ENCODE measurements at places on chromosomes 4 and X. TPM values are rescaled to one million over a fixed set of nuclear protein-coding genes. Genes with fewer than 3 reads are reported as not detected.
A peak's percentile ranks its signal among the peaks of the same experiment; 100 is the strongest.

GRCh38 chr4:139144161-139144859, 32.7 kb downstream of the ELF2 start:
- DNase-seq = no peak

GRCh38 chrX:145881175-145881995, 63.8 kb downstream of the SLITRK2 start:
- no peak for DNase-seq

DNA sequence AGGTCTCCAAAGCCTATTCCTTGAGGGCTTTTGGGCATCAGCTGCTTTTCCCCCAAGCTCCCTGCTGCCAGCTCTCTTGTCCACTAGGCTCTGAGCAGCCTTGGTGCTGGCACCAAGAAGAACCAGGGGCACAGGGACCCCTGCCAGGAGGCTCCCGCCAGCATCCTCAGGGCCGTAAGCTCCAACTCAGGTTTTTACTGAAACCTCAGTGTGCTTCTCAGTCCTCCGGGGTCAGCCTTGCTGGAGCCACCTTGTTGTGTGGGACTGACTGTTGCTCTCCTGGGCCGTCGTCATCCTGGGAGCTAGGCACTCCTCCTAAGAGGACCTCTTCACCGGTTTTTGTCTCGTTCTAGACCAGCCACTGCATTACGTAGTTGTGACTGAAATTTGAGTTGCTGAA, 38.9 kb downstream of the NOP14 start:
- DNase-seq = no peak

The LRCH2 gene
- total RNA-seq = not detected

DNA sequence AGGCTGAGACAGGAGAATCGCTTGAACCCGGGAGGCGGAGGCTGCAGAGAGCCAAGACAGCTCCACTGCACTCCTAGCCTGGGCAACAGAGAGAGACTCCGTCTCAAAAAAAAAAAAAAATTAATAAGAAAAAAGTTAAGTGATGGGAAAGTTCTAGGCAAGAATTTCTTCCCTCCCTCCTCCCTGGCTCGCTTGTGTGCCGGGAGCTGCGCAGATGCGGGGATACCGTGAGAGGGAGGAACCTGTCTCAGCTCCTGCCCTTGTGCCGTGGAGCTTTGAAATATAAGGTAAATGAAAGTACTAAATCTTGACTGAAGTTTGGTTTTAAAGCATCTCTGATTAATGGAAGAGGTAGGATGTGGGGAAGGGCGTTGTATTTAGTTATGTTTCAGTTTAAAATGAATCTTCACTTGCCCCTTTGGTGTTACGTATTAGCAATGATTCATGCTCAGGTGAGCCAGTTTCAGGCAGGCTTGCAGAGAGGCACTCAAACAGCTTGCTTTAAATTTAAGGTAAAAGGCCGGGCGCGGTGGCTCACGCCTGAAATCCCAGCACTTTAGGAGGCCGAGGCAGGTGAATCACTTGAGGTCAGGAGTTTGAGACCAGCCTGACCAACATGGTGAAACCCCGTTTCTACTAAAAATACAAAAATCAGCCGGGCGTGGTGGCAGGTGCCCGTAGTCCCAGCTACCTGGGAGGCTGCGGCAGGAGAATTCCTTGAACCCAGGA, 1.4 kb upstream of the UFSP2 start:
- DNase-seq = no peak

The JAKMIP1 gene
- total RNA-seq = 16.8 TPM

DNA sequence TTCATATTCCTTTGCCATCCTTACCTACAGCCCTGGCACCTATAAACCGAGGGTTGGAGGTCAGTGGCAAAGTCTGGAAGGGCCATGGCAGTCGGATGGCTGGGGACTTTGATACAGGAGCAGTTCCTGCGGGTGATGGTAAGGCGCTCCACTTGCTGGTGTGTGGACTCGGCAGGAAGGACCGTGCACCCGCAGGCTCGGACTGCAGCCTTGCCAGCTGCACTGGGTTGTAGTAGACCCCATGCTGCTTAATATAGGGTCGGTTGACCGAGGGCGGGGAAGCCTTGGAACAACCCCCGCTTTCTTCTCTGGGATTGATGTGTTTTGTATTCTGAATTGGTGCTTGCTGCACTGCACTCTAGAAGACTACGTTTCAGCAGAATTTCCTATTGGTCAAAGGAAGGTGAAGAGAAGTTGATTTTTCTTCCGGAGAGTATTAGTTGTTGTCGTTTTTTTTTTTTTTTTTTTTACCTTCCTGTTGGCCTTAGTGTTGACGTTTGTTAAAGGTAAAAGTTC, 638 bp downstream of the BLTP1 start:
- peak; percentile 6 for DNase-seq

DNA sequence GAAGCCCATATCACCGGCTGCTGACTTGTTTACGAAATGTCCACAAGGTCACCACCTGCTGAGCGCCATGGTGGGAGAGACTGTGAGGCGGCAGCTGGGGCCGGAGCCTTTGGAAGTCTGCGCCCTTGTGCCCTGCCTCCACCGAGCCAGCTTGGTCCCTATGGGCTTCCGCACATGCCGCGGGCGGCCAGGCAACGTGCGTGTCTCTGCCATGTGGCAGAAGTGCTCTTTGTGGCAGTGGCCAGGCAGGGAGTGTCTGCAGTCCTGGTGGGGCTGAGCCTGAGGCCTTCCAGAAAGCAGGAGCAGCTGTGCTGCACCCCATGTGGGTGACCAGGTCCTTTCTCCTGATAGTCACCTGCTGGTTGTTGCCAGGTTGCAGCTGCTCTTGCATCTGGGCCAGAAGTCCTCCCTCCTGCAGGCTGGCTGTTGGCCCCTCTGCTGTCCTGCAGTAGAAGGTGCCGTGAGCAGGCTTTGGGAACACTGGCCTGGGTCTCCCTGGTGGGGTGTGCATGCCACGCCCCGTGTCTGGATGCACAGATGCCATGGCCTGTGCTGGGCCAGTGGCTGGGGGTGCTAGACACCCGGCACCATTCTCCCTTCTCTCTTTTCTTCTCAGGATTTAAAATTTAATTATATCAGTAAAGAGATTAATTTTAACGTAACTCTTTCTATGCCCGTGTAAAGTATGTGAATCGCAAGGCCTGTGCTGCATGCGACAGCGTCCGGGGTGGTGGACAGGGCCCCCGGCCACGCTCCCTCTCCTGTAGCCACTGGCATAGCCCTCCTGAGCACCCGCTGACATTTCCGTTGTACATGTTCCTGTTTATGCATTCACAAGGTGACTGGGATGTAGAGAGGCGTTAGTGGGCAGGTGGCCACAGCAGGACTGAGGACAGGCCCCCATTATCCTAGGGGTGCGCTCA, 8.7 kb upstream of the MSANTD1 start:
- DNase-seq = no peak

GRCh38 chrX:110383414-110383813, 24.8 kb downstream of the RTL9 start:
- no peak for DNase-seq

The C4orf36 gene
- total RNA-seq = not detected

The GLOD5 gene
- total RNA-seq = not detected

The MRPS18C gene
- 17.6 TPM for total RNA-seq

DNA sequence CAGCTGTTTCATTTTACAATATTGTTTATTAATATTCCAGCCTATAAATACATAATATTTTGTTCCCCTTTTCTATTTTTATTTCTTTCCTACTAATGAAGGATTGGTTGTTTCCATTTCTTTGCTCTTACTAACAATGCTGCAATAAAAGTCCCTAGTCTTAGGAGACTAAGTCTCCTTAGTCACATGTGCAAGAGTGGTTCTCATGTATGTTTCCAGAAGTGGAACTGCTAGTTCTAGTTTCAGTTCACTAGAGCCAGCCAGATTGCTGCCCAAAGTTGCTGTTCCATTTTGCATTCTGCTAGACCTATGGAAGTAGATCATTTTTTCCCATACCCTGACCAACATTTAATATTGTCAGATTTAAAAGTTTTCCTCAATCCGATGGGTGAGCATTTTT, 44.3 kb downstream of the CNGA1 start:
- DNase-seq = no peak

The PNMA6F gene
- total RNA-seq = not detected

GRCh38 chrX:12987900-12988594, 13.1 kb downstream of the TMSB4X start:
- no peak for DNase-seq

DNA sequence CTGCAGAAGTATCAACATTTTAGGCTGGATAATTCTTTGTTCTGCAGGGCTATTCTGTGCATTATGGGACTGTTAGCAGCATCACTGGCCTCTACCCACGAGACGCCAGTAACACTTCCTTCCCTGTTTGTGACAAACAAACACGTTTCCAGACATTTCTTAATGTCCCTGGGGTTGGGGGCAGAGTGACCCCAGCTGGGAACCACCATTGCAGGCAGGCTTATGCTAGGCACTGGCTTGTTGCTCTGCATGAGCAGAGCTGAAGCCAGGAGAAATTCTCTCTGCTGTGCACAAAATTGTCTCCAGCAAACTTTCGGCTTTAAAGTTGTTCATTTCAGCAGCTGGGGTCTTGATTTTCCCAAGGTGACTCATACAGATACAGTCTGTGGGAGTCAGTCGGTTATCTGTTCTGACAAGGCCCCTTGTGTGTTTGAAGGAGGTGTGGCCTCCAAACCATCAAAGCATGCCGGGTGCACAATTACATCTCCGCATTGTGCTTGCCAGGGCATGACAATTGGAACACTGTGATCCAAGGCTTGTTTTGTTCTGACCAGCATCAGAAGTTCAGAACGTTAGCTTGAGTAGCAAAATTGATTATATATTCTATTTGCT, 156.4 kb upstream of the BOD1L1 start:
- no peak for DNase-seq

DNA sequence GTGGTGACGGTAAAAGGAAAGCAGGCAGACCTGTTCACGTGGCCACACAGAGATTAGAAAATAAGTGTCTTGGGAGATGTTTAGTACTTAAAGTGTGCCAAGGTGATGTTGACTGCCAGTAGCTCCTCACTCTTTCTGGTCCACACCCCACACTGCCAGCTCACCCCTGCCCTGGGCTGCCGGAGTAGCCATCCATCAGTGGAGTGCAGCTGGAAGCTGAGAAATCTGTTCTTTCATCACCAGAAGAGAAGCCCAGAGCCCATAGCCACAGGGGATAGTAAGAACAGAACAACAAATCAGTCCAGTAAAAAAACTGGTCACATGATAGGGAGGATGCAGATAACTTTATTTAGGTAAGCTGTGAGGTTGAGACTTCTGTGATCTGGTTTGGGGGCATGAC, 64.1 kb downstream of the WWC2 start:
- no peak for DNase-seq

Measured in T-helper 17 cell (primary cell).